ENCODE measurements at places on chromosomes 13 and 19.

DNA sequence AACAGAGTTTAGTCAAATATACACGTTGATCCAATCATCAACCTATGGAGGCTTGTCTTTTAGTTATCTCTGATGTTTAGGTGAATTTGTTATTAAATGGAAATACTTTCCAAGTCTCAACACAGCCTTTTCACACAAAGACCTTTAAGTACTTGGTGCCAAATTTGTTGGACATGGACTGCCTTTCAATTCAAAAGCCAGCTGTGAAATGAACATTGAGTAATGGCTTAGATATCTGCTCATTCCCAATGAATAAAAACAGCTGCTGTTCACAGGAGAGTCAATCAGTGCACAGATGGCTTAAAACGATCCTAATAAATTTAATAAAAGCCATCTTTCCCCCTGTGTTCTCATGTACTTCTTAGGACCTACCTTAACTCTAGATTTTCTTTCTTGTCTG is 19.9 kb upstream of the DHRS12 start:
- no peak for DNase-seq

DNA sequence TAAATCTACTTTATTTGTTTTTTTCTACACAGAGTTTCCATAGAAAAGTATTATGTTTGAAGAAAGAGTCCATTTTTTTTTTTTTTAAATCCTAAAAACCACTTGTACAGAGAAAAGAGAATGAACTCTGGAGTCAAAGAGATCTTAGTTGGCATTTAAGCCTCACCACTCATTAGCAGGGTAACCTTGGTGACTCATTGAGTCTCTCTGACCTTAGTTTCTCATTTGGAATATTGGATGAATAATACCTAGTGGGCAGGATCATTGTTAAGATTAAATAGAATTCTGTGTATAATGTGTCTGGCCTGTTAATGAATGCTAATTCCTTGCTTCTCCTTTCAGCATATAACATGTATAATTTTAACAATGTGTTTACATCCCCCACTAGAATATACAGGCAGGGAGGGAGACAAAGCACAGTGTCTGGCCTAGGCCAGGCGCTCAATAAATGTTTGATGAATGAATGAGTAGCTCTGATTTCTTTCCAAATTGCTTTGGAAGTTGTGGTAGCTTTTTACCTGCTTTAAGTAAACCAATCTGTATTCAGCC is 48.7 kb upstream of the MYCBP2 start:
- DNase-seq: no peak

DNA sequence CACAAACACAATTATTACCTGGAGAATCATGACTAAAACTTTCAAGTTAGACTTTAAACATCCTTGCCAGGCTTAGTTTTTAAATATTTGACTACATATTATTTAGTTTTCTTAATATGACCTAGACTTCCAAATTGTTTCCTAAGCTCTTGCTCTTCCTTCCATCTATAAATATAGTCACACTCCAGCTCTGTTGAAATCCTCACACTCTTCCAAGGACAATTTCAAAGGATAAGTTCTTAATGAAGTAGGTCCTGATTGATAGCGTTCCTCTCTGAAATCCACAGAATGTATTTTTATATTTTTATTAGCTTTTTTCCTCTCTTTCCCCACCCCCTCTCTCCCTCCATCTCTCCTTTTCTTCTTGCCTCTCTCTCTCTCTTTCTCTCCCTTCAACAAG is 1074.1 kb upstream of the PCDH20 start:
- no peak for DNase-seq

GRCh38 chr19:29324291-29324680 is 111.3 kb upstream of the UQCRFS1 start:
- no peak for DNase-seq

DNA sequence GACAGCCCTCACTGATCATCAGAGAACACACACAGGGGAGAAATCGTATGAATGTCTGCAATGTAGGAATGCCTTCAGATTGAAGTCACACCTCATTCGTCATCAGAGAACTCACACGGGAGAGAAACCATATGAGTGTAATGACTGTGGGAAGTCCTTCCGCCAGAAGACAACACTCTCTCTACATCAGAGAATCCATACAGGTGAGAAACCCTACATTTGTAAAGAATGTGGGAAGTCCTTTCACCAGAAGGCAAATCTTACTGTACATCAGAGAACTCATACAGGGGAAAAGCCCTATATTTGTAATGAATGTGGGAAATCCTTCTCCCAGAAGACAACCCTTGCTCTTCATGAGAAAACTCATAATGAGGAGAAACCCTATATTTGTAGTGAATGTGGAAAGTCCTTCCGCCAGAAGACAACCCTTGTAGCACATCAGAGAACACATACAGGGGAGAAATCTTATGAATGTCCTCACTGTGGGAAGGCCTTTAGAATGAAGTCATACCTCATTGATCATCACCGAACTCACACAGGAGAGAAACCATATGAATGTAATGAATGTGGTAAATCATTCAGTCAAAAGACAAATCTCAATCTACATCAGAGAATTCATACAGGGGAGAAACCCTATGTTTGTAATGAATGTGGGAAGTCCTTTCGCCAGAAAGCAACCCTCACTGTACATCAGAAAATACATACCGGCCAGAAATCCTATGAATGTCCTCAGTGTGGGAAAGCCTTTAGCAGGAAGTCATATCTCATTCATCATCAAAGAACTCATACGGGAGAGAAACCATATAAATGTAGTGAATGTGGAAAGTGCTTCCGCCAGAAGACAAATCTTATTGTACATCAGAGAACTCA is 32.5 kb downstream of the ZNF567 start:
- DNase-seq: peak; percentile 6

- DNase-seq: no peak
Measured at GRCh38 chr13:73351730-73352129, 292.9 kb downstream of the KLF5 start.

DNA sequence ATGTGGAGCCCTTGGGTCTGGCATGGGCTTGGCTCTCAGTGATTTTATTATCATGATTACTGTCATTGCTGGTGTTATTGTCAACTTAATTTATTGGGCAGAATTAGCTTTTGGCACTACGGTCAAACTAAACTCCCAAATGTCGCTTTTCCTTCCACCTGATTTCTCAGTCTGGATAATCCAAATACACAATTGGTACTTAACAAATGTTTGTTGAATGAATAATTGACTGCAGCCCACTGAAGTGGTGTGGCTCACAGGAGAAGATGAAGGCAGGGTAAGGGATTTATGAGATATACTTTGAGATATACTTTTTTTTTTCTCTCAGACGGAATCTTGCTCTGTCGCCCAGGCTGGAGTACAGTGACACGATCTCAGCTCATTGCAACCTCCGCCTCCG is 1.5 kb downstream of the COLGALT1 start:
- DNase-seq: no peak

- DNase-seq: peak; percentile 44
Measured at GRCh38 chr19:36604656-36605100, 435 bp upstream of the ZNF382 start.

DNA sequence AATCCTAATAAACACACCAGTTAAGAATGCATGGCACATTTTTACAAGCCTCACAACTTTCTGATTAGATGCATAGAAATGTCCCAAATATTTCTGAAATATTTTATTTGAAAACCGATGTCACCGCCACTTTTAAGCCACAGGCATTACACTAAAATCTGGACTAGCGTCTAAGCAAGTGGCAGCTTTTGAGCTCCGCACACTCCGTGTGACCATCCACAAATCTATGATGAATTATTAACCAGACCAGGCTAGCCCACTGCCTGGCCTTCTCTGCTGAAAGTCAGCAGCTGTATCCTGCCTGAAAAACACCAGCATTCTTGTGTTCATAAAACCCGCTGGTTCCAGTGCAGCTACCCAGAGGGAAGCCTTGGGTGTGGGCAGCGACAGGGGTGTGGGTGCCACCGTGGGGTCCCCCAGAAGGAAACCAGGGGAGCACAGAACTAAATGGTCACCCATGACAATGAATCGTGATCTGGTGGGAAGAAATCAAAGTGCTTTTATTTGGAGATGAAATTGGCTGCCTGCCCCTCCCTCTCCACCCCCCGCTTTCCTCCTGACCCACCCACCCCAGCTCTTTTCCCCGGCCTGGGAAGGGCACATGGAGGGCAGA is 13.8 kb downstream of the RASA3 start:
- DNase-seq: peak; percentile 86

- no peak for DNase-seq
Measured at GRCh38 chr19:39676004-39676403, 20.3 kb downstream of the LGALS16 start.

- DNase-seq: no peak
Measured at GRCh38 chr13:20623000-20623399, 56.0 kb downstream of the IFT88 start.

- DNase-seq: no peak
Measured at GRCh38 chr19:34468409-34468808, 13.1 kb upstream of the WTIP start.

DNA sequence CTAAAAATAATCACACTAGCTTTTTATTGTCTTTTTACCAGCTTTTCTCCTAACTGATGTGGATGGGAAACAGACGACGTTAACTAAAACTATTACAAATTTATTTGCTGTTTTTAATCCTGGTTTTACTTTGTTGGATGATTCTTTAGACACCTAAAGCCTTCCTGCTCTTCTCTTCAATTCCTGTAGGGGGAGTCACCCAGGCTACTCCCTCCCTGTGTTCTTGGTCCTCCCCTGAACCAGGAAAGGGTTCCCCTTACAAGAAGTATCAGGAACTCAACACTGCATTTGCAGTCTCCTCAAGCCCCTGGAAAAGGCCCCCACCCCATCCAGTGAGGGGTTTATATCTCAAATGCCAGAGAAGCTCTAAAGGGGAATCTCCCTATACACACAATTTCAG is 206.1 kb downstream of the SUCLA2 start:
- DNase-seq: peak; percentile 23

DNA sequence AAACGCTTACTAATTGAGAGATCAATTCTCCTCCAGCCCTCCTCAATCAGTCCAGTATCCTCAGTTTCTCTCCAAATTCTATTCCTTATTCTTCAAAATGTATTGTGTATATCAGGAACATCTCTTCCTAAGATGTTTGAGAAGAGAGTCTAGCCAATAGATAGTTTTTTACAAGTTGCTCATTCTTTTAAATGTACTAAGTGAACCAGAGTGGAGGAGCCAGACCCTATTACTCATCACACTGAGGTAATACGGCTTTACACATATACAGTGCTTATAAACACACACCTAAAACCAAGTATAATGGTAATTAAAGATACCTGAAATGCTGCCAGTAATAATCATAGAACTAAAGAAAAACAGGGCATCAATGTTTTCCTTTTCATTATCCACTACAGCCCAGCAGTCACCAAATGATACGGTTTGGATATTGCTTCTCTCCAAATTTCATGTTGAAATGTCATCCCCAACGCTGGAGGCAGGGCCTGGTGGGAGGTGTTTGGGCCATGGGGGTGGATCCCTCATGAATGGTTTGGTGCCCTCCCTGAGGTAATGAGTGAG is 45.2 kb upstream of the HMGB1 start:
- no peak for DNase-seq

GRCh38 chr13:22086597-22087330 is 415.9 kb downstream of the FGF9 start:
- DNase-seq: no peak

DNA sequence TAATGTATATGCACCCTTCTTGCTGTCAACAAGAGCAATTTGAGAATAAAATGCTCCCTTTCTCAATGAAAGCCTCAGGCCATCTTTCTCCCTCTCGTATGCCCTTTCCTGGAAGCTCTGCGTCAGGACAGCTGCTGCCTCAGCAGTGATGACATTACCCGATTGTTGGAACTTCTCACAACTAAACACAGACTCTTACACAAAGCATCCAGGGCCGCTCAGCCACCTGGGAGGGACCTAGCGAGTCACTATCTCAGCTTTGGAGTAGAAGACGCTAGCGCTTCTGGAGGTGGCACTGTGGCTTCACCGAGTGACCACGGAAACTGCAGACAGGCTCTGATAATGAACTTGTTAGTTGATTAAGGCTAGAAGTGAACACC is 153.2 kb upstream of the SOX1 start:
- no peak for DNase-seq

DNA sequence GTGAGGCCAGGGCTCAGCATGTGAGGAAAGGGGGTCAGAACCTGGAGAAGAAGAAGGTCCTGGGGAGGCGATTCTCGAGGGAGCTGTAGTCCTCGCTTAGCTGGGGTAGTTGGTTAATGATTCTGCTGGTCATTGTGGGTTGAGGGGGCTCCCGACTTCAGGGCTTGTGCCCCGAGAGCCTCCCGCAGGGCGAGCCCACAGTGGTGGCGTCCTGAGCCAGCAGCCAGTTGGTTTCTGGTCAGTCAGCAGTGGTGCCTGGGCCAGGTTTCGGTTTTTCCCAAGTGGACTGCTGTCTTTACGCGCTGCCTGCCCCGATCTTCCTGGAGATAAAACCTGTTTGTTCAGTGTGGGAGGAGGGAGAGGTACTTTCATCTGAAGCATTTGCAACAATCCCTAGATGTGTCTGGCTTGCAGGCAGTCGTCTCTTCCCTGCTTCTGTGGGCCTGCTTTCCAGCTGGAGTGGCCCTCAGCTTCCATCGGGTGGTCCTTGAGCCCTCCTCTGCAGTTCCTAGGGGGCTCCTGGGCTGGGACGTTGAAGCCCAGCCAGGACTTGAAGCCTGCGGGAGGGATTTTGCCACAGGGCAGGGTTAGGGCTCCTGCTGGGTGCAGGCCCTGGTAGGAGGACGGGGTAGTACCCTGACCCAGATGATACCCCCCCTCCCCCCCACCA is 3.2 kb downstream of the PTBP1 start:
- DNase-seq: peak; percentile 29

- DNase-seq: no peak
Measured at GRCh38 chr13:51192348-51192747, 29.9 kb upstream of the FAM124A start.

DNA sequence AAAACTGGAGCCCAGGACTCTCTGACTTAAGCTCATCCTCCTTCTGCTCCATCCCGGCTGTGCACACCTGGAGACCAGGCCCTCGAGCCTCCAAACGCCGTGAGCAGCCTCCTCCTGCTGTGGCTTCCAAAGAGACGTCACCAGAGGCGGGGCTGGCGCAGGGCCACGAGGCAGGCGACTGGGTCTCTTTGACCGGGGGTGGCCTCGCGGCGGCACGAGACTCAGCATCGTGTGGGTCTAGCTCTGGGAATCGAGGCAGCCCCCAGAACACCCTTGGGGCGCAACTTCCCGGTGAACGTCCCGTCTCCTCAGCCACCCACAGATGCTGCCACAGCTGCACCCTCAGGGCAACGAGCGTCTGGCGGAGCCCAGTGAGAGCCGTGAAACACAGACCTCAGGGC is 22.8 kb downstream of the RASA3 start:
- peak; percentile 47 for DNase-seq

- peak; percentile 53 for DNase-seq
Measured at GRCh38 chr13:36778083-36778671, 40.8 kb upstream of the RFXAP start.
